Germinal center (tissue), 1 donor: ENCODE measurements at places on chromosomes 16 and 17.

DNA sequence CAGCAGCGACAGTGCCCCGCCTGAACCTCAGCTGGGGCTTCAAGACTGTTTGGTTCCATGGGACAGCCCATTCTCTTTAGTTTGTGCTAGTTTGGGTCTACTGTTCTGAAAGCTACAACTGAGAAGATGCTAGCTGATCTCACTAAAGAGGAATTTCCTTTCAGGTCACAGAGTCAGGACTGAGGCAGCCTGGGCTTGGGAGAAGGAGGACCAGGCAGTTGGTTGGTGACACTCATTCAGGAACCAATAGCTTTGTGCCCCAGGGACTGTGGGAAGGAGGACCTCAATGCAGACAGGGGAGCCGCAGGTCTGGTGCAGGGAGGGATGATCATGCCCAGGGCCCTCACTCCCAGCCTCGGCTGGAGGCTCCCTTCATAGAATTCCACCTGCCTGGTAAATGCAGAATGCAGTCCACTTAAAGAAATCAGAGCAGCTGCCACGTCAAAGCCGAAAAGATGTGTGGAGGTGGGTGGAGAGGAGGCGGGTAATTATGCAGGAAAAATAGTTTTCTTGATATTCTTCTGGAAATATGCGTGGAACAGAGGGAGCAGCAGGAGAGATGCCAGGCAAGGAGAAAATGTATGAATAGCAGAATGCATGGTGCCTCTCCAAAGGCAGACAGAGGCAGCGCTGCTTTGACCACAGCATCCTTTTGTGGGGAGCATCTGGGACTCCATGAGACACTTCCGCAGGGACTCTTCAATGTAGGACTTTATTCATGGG, 32.6 kb upstream of the ZFP90 start:
- no peak for DNase-seq

DNA sequence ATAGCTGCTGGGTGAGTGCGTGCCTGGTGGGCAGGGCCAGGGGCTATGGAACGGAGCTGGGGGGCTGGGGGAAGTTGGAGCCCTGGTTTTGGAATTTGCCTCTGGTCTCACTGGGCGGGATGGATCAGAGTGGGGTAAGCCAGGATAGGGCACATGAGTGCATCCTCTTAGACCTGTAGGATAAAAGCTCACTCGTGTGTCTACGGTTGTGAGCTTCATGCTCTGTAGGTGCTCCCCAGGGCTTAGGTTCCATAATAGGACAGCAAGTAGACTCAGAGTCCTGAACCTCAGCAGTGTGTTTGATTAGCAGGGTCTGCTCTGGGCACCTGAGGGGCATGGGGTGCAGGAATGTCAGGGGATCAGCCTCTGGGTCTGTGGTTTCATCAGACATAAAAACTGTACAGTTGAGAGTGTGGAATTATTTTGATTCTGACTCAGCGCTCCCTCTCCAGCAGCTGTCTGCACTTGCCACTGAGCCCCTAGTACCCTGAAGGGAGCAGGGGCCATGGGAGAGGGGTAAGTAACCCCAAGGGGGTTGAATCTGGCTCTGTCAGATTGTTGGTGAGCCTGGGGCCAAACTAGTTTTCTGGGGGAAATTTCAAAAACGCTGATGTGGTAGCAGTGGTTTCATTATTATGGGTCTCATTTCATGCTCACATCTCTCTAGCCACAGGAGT, 84.2 kb upstream of the LGALS9 start:
- no peak for DNase-seq

DNA sequence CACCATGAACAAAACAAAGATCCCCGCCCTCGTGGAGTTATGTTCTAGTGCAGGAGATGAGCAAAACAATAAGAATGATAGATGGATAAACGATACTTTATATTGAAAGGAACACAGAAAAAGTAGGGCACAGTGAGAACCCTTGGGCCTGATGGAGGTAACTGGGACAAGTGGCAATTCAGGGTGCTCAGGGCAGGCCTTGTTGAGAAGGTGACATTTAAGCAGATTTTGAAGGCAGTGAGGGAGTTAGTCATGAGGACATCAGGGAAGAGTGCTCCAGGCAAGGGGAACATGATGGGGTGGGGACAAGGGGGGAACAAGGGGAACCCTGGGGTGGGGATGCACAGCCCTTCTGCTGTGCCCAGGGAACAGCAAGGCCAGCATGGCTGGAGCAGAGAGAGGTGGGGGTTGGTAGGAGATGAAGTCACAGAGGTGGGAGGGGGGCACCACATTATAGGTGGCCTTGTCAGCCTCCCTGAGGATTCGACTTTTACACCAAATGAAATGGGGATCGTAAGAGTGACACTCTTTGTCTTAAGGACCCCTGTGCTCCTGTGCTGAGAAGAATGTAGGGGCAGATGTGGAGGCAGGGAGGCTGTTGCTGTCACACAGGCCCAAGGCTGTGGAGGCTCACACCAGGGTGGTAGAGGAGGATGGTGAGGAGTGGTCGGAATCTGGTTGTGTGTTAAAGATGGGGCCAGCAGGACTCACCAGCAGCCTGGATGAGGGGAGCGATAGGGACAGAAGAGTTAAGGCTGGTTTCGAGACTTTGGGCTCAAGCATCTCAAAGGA, 9.2 kb upstream of the PRM1 start:
- DNase-seq, result no peak

GRCh38 chr17:78781104-78781892, 775 bp downstream of the CYTH1 start:
- no peak for DNase-seq
